ELR (cell line): ENCODE measurements at places on chromosomes 5 and 9.

GRCh38 chr5:132470596-132470995, 20.0 kb downstream of the IRF1 start:
- no peak for DNase-seq

DNA sequence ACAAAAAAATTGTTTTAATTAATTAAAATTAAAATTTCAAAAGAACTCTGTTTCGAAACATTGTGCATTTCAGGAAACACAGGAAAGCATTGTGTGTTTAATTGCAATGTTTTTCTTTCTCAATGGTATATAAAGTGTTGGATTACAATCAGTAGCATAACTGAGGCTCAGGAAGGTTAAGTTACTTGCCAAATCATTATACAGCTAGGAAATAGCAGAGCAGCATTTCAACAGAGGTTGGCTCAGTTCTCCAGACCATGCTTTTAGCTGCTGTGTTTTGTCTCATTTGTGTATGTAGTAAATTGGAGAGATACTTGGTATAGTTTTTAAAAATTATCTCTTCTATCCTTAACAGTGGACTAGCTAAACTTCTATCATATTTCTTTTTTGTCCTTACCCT, 30.0 kb upstream of the CAMLG start:
- no peak for DNase-seq

DNA sequence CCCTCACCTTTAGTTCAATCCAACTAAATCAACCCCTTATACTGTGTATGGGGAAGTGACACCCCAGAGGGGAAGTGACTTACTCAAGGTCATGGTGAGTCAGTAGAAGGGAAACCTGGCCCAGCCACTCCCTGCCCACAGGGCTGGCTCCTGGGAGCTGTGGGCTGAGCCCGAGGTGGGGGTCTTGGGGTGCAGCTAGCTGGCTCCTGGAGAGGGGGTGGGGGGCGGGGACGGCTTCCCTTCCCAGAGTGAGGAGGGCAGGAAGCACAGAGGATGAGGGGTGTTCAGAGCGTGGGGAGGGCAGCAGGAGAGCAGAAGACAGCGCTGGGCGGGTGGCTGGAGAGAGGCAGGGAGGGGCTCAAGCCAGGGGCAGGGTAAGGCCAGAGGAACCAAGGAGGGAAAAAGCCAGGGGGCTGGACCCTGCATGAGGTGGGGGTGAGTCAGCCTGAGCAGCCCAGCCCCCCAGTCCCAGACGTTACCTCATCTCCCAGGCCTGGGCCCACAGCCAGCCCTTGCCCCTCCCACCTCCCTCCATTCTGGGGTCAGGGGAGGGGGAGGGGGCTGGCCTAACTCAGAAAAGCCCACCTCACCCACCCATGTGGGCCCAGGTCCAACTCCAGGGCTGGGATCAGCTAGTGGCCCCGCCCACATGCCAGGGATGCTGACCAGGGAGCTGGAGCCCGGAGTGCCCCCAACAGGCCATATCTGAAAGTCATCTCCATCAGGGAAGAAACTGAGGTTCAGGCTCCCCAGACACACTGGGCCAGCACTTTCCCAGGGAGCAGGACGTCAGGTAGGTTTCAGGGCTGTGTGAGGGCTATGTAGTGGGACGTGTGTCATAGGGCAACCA, 2.8 kb downstream of the PDLIM7 start:
- DNase-seq = peak; percentile 97

GRCh38 chr5:107230367-107230766, 440.4 kb downstream of the EFNA5 start:
- DNase-seq = no peak

- DNase-seq = no peak
These were observed 155.2 kb downstream of the BAAT start for GRCh38 chr9:101229606-101230005.

DNA sequence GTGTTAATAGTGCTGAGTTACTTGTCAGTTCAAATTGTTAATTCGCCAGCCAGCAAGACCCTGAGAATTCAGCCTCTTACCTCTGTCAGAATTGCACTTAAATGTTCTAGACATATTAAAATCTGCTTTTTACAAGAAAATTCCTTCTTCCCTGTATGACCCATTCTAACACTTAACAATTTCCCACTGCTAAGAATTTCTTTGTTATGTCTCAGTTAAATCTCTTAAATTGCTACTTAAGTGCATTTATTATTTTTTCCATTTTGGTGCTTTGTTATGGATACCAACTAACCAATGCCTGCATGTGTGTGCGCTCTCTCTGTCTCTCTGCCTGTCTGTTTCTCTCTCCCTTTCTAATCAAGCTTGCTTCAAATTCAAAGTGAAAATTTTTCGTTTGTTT, 44.9 kb downstream of the IZUMO3 start:
- no peak for DNase-seq

GRCh38 chr9:134209731-134210311, 45.5 kb upstream of the RNU6ATAC start:
- no peak for DNase-seq

GRCh38 chr9:133974631-133975341, 17.3 kb downstream of the VAV2 start:
- no peak for DNase-seq

GRCh38 chr9:93346231-93347112, 105.0 kb upstream of the FAM120A start:
- no peak for DNase-seq

DNA sequence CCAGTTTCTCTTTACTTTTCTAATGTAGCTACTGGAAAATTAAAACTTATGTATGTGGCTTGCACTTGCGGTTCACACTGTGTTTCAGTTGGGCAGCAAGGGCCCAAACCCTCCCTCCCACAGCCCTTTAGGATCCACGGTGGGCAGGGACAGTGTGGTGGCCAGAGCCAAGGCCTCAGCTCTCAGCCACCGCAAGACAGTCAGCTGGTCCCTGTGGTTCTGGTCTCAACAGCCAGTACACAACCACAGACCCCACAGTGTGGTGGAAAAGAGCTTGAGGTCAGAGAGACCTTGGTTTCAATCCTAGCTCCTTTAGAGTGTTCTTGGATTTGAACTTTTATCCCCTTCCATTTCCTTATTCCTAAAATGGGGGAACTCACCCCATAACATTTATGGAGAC, 153.0 kb upstream of the SMIM23 start:
- DNase-seq = no peak

DNA sequence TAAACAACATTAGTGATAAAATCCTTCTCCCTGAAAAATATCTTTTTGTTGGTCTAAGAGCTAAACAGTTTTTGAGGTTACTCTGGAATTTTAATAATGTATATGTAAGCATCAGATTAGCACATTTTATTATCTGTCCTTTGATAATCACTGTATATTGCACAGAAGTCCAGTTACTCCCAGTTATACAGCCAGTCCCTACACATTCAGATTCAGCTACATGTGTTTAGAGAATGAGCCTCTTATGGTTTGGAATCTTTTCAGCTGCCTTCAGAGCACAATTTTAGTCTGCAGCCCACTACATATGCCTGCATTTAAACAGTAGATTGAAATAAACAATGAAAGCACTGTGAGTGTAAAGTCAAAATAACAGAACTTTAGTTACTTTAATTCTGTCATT, 438.2 kb downstream of the ARHGEF28 start:
- DNase-seq = no peak

DNA sequence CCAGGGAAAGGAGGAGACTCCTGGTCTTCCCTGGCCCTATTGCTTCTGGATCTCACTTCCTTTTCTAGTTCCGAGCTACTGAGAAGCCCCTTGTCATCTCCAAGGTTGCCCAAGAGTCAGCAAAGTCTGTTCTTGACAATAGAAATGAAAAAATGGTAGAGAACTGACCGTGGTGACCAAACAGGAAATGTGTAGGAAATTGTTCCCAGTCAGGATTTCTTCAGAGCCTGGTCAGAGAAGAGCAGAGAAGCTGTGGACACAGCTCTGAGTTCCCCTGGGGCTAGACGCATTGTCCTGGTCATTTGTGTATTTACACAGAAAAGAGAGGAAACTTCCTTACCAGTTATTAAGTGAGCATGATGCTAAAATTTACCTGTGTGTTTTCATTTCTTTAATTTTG, 35.6 kb downstream of the S1PR3 start:
- DNase-seq = no peak

DNA sequence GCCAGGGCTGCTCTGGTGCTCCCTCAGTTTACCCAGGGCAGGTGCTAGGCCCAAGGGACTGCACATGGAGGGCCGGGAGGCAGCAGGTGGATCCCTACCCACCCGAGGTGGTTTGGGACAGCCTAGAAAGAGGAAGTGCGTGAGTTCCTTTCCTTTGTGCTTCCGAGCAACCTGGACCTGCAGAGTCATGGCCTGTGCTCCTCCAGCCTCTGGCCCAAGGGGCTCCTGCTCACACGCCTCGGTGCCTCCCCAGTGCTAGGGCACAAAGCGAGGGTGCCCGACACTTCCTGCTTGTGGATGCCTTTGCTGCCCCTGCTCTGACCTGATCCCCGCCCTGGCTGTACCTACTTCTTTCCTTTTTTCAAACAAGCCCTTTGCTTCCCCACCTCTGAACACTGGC, 79.3 kb downstream of the RXRA start:
- no peak for DNase-seq

- peak; percentile 64 for DNase-seq
These were observed 94.0 kb downstream of the PHF2 start for GRCh38 chr9:93670208-93671019.

DNA sequence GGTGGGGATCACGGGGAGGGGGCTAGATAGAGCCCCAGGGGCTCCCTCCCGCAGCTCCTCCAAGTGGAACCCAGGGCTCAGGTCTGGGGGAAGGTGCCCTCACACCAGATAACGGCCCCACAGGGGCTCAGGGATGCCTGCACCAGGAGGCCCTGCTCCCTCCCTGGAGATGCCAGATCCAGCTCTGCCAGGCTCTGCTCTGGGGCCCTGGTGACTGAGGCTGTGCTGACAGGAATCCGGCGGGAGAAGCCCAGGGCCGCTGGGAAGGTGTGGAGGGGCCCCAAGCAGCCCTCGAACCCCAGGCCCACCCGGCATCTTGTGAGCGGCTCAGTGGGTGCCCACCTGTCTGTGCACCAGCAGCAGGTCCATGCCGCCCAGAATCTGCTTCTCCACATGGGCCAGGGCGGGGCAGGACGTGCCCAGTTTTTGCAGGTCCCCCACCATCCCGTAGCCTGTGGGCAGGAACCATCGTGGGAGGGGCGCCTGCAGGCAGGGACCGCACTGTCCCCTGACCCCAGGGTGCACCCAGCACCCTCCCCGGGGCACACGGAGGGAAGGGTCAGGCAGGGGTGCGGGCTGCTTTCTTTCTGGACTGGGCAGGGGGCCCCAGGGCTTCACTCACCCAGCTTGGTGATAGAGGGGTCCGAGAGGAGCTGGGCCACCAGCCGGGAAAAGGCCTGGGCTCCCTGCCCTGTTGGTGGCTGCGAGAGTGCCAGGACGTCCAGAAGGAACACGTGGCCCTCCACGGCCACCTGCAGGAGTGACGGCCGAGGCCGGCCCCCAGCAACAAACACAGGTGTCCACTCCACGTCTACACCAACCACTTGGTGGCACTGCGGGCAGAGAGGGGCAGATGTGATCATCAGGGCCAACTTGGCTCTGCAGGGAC, 48.9 kb upstream of the NRARP start:
- no peak for DNase-seq

- DNase-seq = peak; percentile 17
These were observed 159.8 kb upstream of the GAS1 start for GRCh38 chr9:87107072-87107471.

GRCh38 chr5:136538534-136538933, 173.2 kb upstream of the TRPC7 start:
- DNase-seq = no peak

DNA sequence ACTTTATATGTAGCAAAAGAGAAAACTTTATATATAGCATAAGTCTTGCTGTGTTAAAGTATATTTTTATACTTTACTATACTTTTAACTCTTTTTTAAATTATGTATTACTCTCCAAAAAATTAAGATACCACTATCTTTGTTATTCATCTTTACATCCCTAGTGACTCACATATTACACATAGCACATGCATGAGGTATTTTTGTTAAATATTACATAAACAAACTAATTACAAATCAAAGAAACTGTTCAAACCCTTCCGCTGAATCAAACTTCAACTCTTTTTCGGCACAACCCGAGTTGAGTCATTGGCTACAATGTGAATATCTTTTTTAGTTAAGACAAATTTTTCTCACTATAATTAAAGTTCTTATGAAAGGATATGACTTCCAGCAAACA, 32.1 kb downstream of the NADK2 start:
- peak; percentile 80 for DNase-seq

GRCh38 chr5:132238169-132238744, 10.6 kb upstream of the P4HA2 start:
- peak; percentile 79 for DNase-seq

DNA sequence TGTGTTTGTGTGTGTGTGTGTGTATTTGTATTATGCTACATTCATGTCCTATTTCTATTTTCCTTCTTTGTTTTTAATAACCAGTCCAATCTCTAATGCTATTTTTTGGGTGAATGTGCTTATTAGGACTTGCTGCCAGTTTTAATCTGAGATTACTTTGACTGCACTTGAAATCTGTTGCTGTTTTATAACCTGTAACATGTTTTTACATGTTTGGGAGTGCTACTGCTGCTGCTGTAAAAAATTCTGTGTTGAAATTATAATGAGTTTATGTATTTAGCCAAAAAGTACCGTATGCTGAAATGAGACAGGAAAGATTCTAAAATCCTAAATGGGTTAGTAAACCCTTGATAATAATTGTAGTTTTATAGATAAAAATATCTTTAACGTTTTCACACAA, 104.7 kb upstream of the SSBP2 start:
- DNase-seq = no peak

- DNase-seq = peak; percentile 22
These were observed 534 bp downstream of the SRFBP1 start for GRCh38 chr5:121962347-121962670.

DNA sequence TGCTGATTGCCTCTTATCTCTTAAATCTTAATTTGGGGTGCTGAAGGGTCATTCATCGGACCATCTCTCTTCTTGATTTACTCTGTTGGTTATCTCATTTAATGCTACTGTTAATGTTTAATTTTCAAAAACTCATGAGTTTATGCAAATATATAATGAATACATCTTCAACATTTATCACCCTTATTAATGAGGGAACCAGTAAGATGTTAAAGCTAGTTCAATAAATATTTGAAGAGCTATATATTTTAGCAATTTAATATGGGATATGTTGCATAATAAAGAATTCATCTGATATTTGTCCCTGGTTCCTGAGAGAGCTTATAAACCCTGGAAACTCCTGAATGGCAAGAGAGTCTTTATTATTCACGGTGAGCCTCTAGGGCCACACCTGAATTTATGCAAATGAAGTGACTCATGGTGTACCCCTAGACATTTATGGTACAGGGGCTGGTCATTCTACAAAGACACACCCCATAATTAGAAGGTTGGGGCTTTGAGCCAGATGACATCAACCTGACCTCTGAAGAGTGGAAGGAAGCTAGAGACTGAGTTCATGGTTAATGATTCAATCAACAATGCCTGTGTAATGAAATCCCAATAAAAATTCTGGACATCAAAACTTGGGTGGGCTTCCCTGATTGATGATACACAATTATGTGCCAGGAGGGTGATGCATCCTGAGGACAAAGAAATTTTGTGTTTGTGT, 339.5 kb upstream of the ZNF608 start:
- no peak for DNase-seq
